Glutamatergic neuron (in vitro differentiated cells): ENCODE measurements at places on chromosomes 2 and 18.
A peak's percentile ranks its signal among the peaks of the same experiment; 100 is the strongest.

GRCh38 chr2:96083064-96083939 is 33.1 kb downstream of the ADRA2B start:
- DNase-seq = no peak

DNA sequence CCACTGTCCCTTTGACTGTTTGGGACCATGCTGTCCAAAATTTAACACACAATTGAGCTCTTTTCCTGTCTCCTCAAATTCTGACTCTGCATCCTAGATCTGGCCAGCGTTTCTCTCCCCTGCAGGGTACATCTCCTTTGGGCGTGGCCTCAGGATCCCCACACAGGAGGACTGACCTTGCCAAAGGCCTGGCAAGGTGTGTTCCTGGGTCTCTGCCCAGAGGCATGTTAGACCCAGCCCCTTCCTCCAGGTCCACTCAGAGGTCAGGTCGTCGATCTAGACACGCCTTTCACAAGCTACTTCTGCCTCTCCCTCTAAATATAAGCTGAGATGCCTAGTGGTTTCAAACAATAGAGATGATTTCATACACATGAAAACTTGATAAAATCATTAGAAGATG is 45.4 kb upstream of the SMIM21 start:
- no peak for DNase-seq

GRCh38 chr2:64359892-64360657 is 93.9 kb upstream of the LGALSL start:
- DNase-seq = peak; percentile 23

GRCh38 chr18:60215432-60215831 is 157.1 kb downstream of the MC4R start:
- no peak for DNase-seq
